ENCODE measurements at places on chromosomes 16 and 17.

DNA sequence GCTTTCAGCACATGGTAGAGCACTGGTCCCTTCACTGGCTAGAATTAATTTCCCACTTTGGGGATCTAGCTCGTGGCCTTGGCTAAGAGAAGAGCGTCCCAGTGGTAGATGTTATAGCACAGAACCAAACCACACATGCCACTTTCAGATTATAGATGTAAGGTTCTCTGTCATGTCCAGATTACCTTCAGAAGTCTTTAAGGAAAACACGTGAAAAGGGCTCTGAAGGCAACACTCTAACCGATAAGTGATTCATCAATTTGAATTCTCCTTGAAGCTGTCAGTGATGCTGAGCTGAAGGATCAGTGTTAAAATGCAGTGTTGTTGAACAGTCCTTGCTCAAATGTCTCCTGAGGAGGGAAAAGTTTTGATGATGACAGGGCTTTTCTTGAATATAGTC is 43.5 kb upstream of the VPS4A start:
- DNase-seq = no peak

- no peak for DNase-seq
Observed at GRCh38 chr16:83579436-83579835, 228.3 kb upstream of the HSBP1 start.

- DNase-seq = no peak
Observed at GRCh38 chr17:7237761-7238419, 1.4 kb downstream of the PHF23 start.

GRCh38 chr17:60036796-60037677 is 41.7 kb downstream of the HEATR6 start:
- peak; percentile 23 for DNase-seq

DNA sequence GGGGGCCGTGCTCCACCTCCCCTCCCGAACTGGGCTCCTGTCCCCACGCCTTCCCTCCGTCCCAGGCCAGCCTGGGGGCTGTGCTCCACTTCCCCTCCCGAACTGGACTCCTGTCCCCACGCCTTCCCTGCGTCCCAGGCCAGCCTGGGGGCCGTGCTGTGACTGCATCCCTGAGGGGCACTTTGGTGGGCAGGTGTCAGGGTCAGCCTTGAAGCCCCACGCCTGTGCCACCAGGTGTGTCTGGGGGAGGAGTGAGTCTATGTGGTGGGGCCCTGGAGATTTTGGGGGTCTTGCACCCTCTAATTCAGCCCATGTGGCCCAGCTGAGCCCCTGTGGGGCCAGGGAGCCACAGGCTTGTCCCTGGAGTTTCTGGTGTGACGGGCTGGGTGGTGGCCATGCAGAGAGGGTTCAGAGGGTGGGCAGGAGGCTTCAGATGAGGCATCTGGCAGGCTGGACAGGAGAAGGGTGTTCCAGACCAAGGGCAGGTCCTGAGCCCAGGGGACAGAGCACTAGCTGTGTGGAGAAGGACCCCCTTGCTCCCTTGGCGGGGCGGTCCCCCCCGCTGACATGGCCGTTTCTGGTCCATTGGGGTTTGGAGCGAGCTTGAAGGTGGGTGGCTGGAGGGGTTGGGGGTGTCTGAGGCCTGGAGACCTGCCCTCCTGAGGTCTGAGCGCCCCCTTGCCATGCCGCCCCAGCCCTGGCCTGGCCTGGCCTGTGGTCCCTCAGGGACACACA is 8.2 kb downstream of the NHERF2 start:
- no peak for DNase-seq

DNA sequence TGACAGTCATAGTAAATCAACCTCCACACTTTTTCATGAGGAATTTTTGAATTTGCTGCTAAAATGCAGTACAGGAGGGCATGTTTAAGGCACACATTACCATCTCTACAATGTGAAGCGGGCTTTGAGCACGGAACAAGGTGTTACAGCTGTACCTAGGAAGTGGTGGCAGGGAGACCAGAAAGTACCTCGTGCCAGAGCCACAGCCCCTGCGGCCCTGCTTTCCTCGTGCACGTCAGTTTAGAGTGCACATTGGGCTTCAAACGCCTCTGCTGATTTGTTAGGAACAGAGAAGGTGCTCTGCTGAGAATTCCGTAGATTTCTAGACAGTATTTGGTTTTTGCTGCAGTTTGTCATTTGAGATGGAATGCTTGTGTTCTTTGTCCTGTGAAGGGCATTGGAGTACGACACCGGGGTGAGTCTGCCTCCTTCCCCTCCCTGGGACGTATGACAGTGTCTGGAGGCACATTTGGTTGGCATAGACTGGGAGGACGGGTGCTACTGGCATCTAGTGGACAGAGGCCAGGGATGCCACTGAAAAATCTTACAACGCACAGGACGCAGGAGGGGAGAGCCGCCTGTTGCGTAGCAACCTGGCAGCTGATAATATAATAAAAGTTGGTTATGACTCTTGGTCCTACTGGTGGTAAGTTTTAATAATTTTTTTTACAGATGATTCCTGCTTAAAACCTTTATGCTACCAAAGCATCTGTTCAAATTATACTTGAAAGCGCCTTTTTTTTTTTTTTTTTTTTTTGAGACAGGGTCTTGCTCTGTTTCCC is 9.1 kb downstream of the FOXK2 start:
- DNase-seq = no peak

- peak; percentile 3 for DNase-seq
Observed at GRCh38 chr17:79087428-79088143, 13.0 kb downstream of the ENGASE start.

DNA sequence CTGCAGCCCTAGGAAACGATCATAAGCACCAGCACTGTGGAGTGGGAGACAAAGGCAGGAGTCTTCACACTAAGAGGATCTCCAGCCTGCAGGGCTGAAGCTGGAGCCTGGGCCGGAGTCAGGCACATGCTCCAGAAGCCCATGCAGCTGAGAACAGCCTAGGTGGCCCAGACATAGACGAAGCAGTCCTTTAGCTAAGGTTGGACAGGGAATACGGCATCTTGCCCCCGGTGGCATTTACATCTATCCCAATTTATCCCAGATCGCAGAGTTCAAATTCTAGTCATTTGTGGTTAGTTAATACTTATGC is 13.9 kb downstream of the TSPOAP1 start:
- DNase-seq = no peak

DNA sequence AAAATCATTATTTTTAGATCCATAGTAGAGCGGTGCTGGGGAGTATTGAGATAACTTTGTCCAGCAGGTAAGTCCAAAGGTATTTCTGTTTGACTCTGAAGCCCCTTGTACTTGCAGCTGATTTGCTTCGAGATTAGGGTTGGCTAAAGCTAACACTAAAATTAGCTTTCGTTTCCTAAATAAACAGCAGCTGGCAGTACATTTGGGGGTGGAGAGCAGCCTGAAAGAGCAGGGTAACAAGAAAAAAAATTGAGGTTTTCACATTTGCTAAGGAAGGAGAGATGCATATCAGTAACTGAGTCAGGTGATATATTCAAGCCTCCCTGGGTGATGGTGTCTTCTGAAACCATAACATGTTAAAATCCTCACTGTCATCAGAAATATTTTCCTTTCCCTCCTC is 37.4 kb upstream of the TMC5 start:
- no peak for DNase-seq

GRCh38 chr17:33366960-33367359 is 73.9 kb upstream of the ASIC2 start:
- no peak for DNase-seq

- no peak for DNase-seq
Observed at GRCh38 chr16:89191033-89191900, 9.1 kb downstream of the SLC22A31 start.

- no peak for DNase-seq
Observed at GRCh38 chr17:43634591-43635125, 27.1 kb downstream of the MEOX1 start.

DNA sequence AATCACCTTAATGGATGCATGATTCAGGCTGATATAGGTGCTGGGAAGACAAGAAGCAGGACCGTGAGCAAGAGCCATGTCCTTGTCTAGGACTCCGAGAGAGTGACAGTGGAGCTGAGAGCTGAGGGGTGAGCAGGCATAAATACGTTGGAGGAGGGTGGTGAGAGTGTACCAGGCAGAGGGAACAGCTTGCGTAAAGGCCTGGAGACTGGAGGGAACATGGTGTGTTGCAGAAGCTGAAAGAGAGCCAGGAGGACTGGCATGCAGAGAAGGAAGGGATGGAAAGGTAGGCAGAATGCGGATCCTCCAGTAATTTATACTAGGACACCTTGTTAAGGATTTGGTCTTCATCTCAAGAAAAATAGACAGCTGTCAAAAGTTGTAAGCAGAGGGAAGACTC is 653.2 kb downstream of the HS3ST4 start:
- no peak for DNase-seq

GRCh38 chr16:70454222-70455034 is at the start of gene FCSK:
Gene FCSK (plus strand): TSS chr16:70454595. CDS start chr16:70463191, 8,596 bp downstream.
- peak; percentile 35 for DNase-seq

GRCh38 chr17:70539132-70539924 is 370.0 kb downstream of the KCNJ2 start:
- DNase-seq = no peak

DNA sequence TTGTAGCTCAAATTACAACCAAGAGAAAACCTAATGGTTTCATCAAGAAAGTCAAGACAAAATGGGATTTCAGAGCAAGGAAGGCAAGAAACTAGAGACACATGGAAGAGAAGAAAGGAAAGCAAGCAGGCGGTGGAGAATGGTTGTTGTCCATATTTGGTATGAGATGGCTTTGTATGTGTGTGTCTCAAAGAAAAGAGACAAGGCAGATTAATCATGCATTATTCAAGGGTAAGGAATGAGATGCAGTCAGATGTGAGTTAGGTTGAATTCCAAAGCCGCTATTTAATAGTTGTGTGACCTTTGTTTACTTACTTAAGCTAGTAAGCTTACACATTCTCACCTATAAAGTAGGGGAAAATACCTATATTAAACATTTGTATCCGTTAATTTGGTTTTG is 1029.6 kb downstream of the CDH11 start:
- peak; percentile 50 for DNase-seq

GRCh38 chr17:73623818-73624217 is 20.4 kb downstream of the SDK2 start:
- DNase-seq = no peak

DNA sequence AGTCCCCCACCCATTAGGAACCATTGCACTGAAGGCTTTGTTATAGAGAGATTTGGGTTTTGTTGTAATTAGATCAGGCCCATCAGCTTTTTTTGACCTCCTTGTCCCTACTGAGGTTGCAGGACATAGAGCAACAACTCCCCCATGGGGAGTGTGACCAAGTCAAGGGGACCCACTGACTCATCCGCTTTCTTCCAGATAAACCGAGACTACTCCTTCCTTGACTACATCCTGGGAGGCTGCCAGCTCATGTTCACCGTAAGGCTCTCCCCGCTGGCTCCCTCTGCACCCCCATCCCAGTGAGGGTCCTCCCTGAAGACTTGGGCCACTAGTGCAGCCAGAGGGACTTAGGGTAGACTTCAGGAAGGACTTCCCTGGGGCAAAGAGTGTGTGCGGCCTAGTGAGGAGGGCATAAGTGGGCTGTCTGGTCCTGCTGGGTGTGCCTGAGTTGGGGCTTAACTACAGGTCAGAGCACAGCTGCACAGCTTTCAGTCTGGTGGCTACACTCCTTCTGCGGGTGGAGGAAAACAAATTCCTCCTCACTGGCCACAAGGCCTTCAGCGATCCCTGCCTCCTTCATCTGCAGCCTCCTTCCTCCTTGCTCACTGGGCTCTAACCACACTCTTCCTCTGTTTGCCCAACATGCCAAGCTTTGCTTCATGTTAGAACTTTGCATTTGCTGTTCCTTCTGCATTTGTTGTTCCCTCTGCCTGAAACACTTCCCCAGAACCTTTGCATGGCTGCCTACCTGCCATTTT is 31.0 kb downstream of the CPNE2 start:
- no peak for DNase-seq

DNA sequence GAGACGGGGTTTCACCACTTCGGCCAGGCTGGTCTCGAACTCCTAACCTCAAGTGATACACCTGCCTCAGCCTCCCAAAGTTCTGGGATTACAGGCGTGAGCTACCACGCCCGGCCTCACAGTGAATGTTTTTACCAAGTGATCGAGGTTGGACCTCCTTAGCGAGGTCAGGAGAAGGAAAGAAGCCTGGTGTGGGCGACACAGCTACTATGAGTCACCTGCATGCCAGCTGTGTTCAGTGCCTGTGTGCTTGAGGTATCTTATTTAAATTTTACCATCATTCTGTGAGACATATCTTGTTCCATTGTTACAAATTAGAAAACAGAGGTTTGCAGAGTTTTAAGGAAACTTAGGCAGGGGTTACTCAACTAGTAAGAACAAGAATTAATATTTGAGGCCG is 174.8 kb upstream of the DYNLRB2 start:
- DNase-seq = no peak

DNA sequence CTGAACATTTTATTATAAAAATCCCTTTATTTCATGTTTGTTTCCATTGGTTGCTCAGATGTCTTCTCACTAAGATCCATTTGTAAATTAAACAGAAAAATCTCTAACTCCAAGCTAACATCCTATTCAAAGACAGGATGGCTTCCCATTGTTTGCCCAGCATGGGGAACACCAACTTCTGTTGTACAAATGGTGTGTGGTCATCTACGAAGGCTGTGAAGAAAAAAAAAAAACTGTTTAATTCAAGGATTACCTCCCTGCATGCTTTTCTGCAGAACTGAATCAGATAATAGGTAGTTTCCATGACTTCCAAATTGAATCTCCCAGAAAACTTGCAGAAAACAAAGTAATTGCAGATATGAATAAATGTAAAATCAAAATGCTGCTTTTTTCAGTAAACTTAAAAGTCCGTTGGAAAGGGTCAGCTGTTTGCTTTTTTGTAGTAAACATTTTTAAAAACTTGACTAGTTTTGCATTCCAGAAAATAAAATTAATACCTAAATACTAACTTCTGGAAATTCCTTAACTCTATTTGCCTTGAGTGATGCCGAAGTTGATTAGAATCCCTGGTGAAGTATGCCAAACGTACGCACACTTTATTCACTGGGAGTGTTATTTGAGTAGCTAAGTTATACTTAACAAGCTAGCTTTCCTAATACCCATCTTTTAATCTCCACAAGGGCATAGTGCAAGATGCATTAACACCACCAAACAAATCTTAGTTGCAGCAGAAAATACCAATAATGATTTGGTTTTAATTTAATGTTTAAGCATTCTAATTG is 7.7 kb downstream of the SALL1 start:
- no peak for DNase-seq

DNA sequence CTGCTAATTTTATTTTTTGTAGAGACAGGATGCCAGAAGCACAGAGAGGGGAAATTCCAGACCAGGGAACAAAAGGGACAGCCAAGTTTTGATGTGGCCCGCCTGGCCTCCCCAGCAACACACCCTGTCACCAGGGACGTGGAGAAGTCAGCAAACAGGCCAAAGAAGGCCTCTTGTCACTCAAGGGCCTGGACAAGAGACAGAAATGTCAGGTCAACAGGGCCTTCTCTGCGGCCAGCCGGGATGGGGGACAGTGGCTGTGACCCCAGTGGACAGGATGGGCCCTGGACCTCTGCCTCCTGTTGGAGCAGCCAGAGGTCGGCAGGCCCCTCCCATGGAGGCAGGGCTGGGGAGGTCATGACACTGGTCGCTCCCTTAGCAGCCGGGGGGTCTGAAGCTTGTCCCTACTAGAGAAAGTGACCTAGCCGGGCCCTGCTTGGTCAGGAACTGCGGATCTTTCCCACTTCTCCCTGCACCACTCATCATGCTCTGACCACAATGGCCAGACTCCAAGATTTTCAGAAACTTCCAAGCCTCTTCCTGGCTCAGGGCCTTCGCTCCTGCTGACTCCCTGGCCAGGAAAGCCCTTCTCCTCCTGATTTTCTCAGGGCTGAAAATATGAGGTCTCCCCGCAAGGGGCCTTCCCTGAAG is 9.2 kb upstream of the TVP23A start:
- peak; percentile 30 for DNase-seq

All from HS-5 (cell line).